Lower lobe of right lung (tissue), 2 donors: ENCODE measurements at places on chromosomes 2 and 18. TPM values are rescaled to one million over a fixed set of nuclear protein-coding genes. Genes with fewer than 3 reads are reported as not detected.

The ZEB2 gene
- 220 TPM for total RNA-seq

The TRIM43 gene
- not detected for total RNA-seq

The DLX2 gene
- not detected for total RNA-seq

The SCN3A gene
- total RNA-seq, result 1.4 TPM

The ARHGEF33 gene
- total RNA-seq, result 1.5 TPM

The CIDEA gene
- total RNA-seq, result not detected

The GKN2 gene
- 53.3 TPM for total RNA-seq

The SFXN5 gene
- total RNA-seq, result 15.4 TPM

The MEP1B gene
- total RNA-seq, result not detected
